Left ventricle myocardium superior (tissue), 1 donor: ENCODE measurements at places on chromosomes 12 and 14. TPM values are rescaled to one million over a fixed set of nuclear protein-coding genes. Genes with fewer than 3 reads are reported as not detected.

DNA sequence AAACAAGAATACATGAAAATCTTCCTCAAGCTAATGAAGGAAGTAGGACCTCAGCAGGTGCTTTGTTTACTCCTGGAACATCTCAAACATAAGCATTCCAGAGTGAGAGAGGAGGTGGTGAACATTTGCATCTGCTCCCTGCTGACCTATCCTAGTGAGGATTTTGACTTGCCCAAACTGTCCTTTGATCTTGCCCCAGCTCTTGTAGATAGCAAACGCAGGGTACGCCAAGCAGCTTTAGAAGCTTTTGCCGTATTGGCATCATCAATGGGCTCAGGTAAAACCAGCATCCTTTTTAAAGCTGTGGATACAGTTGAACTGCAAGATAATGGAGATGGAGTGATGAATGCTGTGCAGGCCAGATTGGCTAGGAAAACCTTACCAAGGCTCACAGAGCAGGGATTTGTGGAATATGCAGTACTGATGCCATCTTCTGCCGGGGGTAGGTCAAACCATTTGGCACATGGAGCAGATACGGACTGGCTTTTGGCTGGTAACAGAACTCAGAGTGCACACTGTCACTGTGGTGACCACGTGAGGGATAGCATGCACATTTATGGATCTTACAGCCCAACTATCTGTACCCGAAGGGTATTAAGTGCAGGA lies 1.9 kb downstream of the TOGARAM1 start:
- DNase-seq = no peak

- peak; percentile 65 for DNase-seq
These were observed 636 bp downstream of the ZFYVE21 start for GRCh38 chr14:103716091-103716801.

- DNase-seq = no peak
These were observed 122.9 kb downstream of the PRKCH start for GRCh38 chr14:61444215-61444768.

- DNase-seq = peak; percentile 33
These were observed 771 bp upstream of the AVPR1A start for GRCh38 chr12:63151623-63152320.

GRCh38 chr14:100858838-100859220 lies 32.9 kb downstream of the MEG3 start:
- DNase-seq = peak; percentile 26

DNA sequence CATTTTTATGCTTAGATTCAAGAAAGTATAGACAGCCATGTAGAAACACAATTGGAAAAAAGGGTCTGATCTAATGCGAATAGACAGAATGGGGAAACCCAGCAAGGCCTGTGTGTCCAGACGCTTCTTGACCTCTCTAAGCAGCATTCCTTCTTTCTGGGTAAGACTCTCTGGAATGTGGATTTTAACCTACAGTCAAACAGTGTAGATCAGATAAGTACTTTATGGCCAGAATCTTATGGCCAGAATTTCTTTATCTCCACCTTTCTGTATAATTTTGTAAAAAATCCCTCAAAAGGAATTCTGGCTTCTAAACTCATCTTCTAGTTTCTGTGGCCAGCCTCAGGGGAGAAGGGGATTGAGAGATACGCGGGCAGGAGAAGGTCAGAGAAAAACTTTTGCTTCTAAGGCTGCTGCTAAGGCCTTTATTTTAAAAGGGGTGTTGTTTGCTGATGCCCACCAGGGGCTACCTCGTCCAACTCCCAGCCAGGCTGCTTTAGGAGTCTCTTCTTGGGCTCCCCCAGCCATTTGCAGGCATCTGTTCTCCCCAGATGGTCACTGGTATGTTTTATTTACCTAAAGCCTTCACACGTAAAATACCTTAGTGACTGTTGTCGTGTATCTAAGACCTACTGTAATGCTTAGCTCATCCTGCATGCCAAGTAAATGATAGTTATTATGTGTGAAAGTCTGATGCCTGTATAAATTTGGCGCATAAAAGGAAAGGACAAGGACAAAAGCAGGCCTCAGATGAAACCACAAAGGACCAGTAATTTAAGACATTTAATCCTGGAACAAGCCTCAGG lies 68.4 kb downstream of the ANO6 start:
- DNase-seq = no peak

GRCh38 chr12:109727039-109727723 lies 13.6 kb downstream of the FAM222A start:
- DNase-seq = peak; percentile 31

- no peak for DNase-seq
These were observed 616 bp upstream of the CCDC77 start for GRCh38 chr12:400828-401227.

GRCh38 chr12:119231774-119232173 lies 53.0 kb downstream of the HSPB8 start:
- no peak for DNase-seq

DNA sequence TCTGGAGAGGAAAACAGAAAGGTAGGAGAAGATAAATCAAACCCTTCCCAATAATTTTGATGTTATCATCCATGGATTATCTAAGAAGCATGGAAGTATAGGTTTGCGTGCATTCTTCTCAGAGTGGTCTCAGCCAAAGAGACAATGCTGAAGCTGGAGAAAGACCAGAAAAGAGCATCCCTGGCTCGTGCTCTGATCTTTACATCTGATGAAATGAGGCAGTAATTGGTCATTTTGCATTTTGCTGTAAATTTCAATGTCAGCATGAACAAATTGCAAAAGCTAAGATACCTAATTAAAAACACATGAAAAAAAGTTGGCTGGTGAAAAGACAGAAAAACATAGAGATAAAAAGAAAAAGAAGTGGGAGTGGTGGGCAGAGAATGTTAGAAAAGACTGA lies 252.4 kb downstream of the ITPR2 start:
- DNase-seq = no peak

- DNase-seq = no peak
These were observed 34.5 kb downstream of the PRKCH start for GRCh38 chr14:61355892-61356325.

DNA sequence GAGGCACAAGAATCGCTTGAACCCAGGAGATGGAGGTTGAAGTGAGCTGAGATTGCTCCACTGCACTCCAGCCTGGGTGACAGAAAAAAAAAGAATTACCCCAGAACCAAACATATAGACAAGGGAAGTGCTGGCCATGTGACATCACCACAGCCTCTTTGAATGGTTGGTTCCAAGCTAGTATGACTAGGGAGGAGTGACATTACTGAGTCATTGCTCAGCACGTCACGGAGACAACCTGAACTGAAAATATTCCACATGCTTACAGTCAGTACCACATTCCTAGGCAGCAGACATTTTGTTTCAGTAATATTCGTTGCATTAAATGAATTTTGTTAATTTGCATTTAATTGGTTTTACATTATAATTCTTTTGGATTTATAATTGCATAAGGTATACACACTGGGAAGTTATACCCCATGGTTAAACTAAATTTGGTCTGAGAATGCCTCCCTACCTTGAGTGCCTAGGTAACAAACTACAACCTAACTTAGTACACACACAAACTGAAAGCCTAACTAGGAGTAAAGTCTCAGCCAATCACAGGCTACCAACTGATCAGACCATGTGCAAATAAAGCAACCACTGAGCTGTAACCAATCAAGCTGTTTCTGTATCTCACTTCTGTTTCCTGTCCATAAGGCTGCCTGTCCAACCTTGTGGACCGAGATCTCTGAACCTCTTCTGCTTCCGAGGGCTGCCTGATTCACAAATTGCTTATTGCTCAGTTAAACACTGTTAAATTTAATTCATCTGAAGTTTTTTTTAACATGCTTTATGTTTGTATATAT lies 164.4 kb downstream of the CAND1 start:
- DNase-seq = no peak

The JAG2 gene
- total RNA-seq = 33.6 TPM

The CCNB1IP1 gene
- 43.9 TPM for total RNA-seq

The KRT3 gene
- total RNA-seq = not detected

The SRP54 gene
- 28.6 TPM for total RNA-seq

The KRT73 gene
- not detected for total RNA-seq

The CAPZA3 gene
- not detected for total RNA-seq

The INHBC gene
- total RNA-seq = not detected
